ENCODE measurements at places on chromosomes 3 and 15.
A peak's percentile ranks its signal among the peaks of the same experiment; 100 is the strongest.

DNA sequence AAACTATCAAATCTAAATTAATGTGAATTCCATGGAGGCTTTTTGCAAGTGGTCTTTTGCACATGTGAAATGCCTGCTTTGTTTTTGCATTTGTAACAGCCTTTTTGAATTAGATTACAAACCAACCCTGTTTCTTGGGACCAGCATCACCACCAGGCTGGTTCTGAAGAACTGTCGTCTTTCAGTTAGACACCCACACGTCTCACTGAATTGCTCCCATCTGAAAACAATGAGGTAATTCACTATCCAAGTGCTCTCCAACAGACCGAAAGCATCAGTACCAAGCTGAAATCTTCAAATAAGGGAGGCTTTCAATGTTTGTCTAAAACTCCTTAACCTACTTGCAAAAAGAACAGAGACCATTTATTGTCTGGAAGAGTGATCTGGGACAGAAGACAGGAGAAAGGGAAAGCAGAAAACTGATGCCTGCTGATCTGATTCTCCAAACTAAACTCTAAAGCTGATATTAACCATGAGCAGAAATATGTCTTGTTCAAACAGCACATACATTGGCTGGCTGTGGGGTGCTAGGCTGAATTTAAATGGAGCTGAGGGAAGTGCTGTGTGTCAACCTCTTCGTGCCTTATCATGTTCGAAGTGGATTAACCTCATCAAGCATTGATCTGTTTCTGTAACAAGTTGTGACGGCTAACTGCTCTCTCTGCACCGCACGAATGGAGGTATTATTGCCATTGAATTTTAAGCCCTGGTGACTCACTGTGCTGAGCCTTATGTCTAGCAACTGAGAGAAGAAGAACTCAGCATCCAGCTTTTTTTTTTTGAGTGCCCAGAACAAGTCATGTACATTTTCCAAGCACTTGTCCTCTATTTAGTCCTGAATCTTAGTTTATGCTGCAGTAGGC is 213.7 kb upstream of the P2RY1 start:
- no peak for DNase-seq

DNA sequence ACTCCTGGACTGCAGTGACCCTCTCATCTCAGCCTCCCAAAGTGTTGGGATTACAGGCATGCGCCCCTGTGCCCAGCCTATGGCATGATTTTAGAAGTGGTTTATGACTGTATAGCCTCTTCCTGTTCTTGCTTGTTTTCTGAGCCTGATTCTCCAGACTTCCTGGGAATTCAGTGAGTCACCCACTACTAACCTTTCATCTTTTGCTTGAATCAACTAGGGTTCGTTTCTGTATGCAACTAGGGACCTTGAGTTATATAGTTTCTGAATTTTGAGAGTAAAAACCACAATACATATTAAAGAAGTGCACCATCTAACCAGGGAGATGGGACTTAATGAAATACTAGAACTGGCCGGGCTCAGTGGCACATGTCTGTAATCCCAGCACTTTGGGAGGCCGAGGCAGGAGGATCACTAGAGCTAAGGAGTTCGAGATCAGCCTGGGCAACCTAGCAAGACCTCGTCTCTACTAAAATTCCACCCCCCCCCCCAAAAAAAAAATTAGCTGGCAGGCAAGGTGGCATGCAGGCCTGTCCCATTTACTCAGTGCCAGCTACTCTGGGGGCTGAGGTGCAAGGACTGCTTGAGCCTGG is 76.0 kb downstream of the ZNF609 start:
- DNase-seq: no peak

DNA sequence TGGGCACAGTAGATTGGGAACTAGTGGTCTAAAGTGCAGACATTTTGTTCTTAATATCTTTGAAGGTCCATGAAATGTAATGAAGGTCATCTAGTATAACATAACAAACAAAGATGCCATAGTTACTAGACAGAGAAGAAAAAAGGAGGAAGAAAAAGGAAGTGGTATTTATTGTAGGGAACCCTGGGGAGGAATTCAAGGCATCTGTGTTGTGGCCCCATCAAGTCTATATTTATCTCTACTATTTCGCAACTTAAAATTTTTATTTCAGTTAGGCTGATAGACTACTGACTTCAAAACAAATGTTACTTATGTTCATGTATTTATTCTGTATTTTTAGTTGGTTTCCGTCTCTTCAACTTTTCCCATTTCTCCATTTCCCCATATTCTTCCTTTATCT is 48.9 kb upstream of the ZDHHC23 start:
- no peak for DNase-seq

DNA sequence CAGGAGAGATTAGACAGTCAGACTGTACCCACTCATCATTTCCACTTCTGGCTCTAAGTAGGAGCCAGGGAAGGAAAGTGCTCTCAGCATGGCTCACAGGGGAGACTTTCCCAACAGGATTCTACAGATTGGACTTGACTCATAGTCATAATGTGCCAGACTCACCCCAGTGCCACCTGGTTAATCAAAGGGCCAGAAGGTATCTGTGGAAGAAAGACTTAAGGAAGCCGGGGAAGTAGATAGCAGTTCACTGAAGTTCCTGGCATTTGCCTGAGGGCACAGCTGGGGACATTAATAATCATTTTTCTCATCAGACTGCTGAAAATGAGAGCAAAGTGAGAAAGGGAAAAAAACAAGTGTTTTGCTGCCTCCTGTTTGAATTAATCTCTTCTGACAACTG is 717.5 kb downstream of the TUSC7 start:
- no peak for DNase-seq

DNA sequence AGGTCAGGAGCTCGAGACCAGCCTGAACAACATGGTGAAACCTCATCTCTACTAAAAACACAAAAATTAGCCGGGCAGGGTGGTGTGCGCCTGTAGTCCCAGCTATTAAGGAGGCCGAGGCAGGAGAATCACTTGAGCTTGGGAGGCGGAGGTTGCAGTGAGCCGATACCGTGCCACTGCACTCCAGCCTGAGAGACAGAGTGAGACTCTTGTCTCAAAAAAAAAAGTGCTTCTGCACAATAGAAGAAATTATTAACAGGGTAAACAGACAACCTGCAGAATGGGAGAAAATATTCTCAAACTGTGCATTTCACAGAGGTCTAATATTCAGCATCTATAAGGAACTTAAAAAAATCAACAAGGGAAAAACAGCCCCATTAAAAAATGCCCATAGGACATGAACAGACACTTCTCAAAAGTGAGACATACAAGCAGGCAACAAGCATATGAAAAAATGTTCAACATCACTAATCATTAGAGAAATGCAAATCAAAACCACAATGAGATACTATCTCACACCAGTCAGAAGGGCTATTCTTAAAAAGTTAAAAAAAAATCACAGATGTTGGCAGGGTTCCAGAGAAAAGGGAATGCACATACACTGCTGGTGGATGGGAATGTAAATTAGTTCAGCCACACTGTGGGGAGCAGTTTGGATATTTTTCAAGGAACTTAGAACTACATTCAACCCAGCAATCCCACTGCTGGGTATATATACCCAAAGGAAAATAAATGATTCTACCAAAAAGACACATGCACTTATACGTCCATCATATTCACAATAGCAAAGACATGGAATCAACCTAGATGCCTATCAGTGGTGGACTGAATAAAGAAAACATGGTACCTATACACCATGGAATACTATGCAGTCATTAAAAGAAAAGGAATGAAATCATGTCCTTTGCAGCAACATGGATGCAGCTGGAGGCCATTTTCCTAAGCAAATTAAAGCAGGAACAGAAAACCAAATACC is 75.5 kb downstream of the MSL2 start:
- no peak for DNase-seq

- no peak for DNase-seq
Observed at GRCh38 chr3:11535243-11535960, 108.3 kb downstream of the VGLL4 start.

DNA sequence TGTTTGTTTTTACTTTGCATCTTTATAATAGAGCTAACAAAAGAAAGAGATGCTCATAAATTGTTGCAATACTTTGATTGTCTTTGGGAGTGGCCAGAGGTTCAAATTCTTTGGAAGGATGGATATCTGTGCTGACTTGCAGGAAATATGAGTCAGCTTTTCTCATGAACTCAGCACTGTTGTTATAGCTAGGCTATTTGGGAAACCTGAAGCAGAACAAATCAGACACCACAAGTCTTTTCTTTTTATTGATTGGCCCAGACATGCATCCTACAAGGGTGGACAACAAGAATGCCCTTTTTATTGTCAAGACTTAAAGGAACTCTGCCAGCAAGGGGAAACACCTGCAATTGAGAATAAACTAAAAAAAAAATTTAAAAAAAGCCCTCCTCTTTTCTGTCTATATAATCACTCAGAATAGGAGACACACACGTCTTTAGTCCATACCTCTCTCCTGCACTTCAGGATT is 4.6 kb upstream of the DENND4A start:
- no peak for DNase-seq

DNA sequence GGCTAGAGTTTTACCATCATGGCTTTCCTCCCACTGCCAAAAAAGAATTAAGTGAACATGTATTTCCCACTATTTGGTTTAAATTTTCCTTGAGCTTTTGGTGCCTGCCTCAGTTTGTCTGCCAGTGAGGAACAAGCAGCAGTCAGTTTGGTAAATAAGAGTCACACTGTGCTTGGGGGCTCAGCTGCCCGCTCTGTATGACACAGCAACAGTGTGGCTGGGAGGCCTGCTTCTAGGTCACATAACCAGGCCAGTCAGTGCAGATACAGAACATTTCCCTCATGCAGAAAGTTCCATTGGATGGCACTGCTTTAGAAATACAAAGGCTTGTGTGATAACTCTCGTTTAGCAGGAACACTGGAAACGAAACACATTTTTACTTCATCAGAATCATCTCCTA is 25.7 kb downstream of the FYCO1 start:
- no peak for DNase-seq

GRCh38 chr15:85284497-85284896 is 95.9 kb upstream of the AKAP13 start:
- no peak for DNase-seq

DNA sequence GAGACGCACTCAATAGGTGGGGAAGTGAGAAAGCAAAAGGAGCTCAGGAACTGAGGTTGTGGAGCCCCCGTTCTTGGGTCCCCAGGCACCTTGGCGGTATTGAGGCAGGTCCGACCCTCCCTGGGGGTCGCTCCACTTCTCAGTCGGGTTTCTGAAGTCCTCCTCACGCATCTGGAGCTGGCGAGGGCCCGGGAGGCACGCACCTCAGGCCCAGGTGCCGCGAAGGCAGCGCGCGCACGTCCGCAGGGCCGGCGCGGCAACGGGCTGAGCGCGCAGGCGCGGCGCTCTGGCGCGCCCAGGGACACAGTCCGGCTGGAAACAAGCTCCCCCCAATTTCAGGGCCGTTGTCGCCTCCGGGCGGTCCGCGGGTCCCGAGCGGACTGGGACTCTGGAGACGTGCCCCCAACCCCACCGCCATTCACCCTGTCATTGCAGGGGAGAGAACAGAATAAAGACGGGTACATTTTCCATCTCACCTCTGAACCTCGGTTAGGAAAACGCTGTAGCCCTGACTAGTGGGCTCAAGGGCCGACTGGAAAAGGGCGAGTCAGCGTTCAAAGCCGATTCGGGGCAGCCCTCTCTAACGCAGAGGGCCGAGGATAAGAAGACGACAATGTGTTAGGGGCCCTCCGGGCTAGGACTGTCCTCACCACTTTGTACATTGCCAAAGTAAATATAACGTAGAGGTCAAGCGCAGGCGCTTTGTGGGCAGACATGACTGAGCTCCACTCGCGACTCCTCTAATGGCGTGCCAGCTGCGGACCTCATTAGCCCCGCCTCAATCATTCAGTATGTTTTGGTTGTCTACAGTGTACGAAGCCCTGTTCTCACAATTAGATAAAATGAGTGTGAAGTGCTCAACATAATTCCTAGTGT is at the start of gene ZNF770:
ZNF770 (minus strand) TSS at position 261 of the 876 bp plus-strand sequence. CDS start 4,853 bp downstream, outside the sequence.
- DNase-seq: peak; percentile 42

GRCh38 chr3:140576449-140576848 is 101.4 kb upstream of the TRIM42 start:
- DNase-seq: no peak

DNA sequence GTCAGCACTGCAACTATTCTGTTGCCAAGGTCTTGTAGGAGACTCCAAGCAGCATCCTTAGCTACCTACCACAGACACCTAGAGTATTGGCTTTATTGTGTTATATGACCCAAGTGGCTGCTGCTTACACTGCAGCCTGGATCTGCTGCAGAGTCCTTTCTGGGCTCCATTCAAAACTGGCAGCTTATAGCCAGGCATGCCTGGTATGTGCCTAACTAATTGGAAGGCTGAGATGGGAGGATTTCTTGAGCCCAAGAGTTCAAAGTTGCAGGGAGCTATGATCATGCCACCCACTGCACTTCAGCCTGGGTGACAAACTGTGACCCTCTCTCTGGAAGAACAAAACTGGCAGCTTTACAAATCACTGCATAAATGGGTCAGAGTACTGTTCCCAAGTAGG is 8.6 kb downstream of the NDUFB4 start:
- DNase-seq: no peak

DNA sequence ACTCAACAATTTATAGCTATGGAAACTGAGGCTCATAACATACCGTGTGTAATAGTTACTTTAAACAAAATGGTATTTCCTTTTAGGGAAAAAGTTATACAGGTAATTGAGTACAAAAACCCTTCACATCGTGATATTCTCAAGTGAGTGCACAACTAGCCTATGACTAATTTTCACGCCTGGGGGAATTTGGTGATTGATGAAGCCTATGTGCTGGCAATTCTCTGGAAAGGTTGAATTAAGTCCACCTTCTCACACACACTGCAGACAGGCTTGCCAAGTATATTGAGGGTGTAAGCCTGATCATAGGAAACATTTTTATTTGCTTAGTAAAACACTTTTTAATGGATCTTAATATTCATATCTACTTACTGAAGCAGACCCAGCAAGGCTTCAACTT is 41.3 kb upstream of the ROBO2 start:
- DNase-seq: no peak

DNA sequence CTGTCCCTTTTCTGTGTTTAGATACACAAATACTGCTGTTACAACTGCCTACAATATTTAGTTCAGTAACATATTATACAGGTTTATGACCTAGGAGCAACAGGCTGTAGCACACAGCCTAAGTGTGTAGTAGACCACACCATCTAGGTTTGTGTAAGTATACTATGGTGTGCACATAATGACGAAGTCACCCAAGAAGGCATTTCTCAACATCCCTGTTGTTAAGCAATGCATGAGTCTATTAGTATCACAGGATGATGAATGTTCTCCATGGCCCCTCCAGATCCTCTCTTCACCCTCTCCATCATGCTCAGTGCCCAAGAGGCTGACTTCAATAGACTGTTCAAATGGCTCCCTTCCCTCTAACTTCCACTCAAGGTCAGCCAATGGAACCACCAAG is 14.6 kb upstream of the SEC62 start:
- no peak for DNase-seq

- no peak for DNase-seq
Observed at GRCh38 chr3:194623449-194624290, 9.5 kb downstream of the TMEM44 start.
